ENCODE measurements at places on chromosomes 2 and 18. TPM values are rescaled to one million over a fixed set of nuclear protein-coding genes. Genes with fewer than 3 reads are reported as not detected.

RAX gene
- polyA plus RNA-seq, result not detected

INHBB gene
- 0.03 TPM for polyA plus RNA-seq

UNC80 gene
- not detected for polyA plus RNA-seq

ST6GAL2 gene
- not detected for polyA plus RNA-seq

CHRNG gene
- not detected for polyA plus RNA-seq

TGFA gene
- 0.04 TPM for polyA plus RNA-seq

PFN4 gene
- polyA plus RNA-seq, result 0.39 TPM

MGAT4A gene
- polyA plus RNA-seq, result 16.5 TPM

SERPINB8 gene
- 14.4 TPM for polyA plus RNA-seq

IKZF2 gene
- polyA plus RNA-seq, result 2.5 TPM

ABCG5 gene
- not detected for polyA plus RNA-seq

ITM2C gene
- polyA plus RNA-seq, result 65.0 TPM

MCM6 gene
- polyA plus RNA-seq, result 3.4 TPM

RGPD3 gene
- polyA plus RNA-seq, result 0.16 TPM

RNF125 gene
- polyA plus RNA-seq, result 7.7 TPM

RAPGEF4 gene
- 0.99 TPM for polyA plus RNA-seq

LYPD6 gene
- not detected for polyA plus RNA-seq

NR4A2 gene
- polyA plus RNA-seq, result 177 TPM
